Activated CD4-positive, alpha-beta T cell treated with anti-CD3 and anti-CD28 coated beads for 4 hours (primary cell): ENCODE measurements at places on chromosomes 7 and 10.

- no peak for DNase-seq
These were observed 51.2 kb upstream of the PCBD1 start for GRCh38 chr10:70939441-70940003.

DNA sequence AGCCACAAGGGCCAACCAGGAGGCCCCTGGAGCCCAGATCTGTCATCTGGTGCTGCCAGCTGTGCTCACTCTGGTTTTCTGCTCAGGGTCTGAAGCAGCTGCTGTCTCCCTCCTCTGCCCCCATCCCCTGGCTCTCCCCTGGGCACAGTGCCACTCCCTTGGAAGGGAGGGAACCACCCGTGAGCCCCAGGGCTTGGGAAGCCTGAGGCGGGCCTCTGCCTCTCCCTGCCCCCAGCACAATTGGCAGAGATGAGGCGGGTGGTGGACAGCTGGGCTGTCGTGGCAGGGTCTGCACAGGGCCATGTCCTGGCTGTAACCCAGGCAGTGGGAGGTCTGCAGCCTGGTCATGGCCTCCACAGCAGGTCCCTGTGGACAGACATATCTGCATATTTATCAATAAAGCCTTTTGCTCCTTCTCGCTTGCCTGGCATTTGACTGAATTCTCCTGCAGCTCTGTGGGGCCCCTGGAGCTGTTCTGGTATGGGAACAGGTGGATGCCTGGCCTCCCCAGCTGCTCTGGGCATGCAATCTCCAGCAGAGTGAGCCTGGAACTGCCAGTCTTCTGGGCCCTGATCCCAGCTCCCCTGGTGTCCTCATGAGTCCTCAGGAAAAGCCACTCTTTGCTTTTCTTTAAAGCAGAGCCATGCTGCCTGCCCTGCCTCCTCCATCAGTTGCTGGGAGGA, 1.6 kb upstream of the ANKRD2 start:
- DNase-seq, result no peak

DNA sequence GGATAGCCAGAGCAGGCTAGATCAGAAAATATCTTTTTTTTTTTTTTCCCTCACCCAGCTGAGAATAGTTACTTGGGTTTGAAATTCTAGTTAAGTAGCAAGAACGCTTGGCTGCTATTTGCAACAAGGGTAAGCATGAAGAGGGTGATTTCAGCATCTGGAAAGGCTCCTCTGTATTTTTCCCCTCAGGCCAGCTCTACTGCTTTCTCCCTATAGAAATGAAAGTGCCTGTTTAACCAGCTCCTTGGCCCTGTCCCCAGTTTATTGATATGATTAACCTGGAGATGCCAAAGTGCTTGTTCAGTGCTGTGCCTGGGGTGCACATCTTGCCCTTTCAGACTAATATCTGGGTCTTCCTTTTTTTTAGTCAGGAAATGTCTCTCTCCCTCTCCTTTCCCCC, 37.1 kb downstream of the AP3M1 start:
- no peak for DNase-seq

GRCh38 chr10:132043861-132044695, 21.7 kb upstream of the JAKMIP3 start:
- no peak for DNase-seq

- DNase-seq, result no peak
These were observed 15.6 kb downstream of the SEC31B start for GRCh38 chr10:100504096-100504495.

GRCh38 chr7:148783801-148784527, 85.3 kb downstream of the CUL1 start:
- no peak for DNase-seq

DNA sequence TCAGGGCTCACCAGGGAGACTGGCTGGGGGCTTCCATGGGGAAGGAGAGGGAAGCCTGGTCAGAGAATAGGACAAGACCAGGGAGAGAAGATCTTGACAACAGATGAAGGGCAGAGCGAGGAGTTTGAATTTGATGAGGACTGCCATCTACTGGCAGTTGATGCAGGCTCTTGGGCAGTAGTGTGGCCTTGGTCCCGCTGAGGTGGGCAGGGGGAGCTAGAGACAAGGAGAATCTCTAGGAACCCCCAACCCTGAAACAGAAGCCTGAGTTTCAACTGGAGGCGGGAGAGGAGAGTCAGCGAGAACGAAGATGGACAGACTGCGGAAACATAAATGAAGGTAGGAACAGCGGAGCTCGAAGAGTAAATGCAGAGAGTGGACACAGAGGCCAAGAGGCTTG, 81.0 kb downstream of the PPP1R3C start:
- no peak for DNase-seq

GRCh38 chr7:106289848-106290247, 5.1 kb upstream of the NAMPT start:
- no peak for DNase-seq

DNA sequence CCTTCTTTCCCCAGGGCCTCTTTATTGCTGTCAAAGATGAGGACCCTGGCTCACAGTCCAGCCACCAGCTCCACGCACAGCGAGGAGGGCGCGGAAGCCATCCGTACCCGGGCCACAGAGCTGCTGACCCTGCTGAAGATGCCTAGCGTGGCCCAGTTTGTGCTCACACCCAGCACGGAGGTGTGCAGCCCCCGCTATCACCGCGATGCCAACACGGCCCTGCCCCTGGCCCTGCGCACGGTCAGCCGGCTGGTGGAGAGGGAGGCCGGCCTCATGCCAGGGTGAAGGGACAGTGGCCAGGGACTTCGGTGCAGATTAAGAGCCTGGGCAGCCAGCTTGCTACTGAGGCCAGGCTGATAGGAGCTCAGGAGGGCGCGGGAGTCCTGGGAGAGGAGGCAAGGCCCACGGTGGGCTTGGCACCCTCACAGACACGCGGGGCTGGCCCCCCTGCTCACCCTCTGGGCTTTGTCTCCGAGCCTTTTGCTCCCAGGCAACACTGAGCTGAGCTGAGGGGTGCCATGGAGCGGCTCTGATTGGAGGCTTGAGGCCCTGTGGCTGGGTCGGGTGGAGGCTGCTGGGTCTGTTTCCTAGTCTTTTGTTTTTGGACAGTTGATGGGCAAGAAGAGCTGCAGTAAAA, 15.8 kb downstream of the AP5Z1 start:
- no peak for DNase-seq
